ENCODE measurements at places on chromosomes 1 and 21.

- no peak for DNase-seq
These were observed 5.1 kb upstream of the SPATC1L start for GRCh38 chr21:46189213-46189958.

DNA sequence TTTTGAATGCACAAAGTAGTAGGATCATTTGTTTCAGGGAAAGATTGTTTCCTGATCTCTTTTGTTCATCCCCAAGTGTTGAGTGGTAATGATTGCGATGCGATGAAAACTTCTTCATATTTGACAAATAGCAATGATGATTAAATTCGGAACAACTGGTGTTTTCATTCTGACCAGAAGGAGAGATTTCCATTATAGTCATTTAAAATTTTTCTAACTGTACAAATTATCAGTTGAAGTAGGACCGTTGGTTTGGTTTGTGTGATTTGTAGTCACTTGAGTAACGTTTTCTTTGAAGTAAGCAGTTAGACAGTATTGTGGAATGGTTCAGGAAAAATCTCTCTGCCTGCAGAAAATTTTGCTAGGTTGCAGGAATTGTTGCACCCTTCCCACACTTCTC is 5.9 kb downstream of the NFYC start:
- DNase-seq = no peak

GRCh38 chr21:40827509-40827908 is 19.4 kb downstream of the DSCAM start:
- DNase-seq = no peak

- no peak for DNase-seq
These were observed 15.9 kb downstream of the ZBTB8B start for GRCh38 chr1:32480761-32481160.

DNA sequence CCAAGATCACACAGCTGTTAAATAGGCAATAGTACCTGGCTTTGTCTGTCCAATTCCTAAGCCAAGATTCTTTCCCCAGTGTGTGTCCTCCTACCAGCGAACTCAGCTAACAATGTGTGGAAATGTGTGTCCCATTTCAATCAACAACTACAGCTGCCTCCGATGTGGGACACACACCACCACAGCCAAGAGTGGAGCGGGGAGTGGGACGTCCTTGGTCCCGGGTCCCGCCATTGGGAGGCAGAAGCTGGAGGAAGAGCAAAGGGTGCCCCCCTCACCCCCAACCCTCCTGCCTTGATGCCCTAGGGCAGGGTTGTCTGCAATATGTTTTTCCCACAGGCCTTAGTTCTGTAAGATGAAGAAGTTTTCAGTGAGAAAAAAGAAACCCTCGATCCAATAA is 265.4 kb upstream of the RAB4A start:
- no peak for DNase-seq

DNA sequence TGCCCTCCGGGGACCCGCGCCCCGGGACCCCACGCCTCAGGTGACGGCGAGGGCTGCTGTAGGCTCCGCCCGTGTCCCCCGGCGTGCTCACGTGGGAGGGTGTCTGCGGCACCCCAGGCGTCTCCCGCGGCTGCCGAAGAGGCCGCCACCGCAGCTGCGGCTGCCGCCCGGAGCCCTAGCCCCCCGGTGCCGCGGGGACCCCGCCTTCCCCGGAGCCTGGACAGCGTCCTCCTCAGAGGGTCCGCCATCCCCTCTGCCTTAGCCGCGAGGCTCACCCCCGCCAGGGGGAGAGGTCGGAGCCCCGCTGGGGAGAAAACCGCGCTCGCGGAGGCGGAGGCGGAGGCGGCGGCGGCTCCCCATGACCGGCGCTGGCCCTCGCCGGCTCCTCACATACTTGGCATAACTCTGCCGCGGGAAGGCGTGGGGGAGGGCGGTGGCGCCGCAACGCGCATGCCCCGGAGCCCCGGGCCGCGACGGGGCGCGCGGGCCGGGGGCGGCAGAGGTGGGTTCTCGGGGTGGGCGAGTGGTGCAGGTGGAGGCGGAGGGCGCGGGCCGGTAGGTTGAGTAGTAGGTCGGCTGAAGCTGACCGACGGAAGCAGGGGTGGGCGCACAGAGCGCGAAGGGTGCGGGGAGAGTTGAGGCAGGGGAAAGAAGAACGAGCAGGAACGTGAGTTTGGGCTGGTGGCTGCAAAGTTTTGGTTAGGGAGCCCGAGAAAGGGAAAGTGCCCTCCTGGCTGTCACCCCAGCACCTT is 700 bp upstream of the SYDE2 start:
- no peak for DNase-seq

GRCh38 chr1:85245891-85246290 is 13.6 kb downstream of the C1orf52 start:
- no peak for DNase-seq

DNA sequence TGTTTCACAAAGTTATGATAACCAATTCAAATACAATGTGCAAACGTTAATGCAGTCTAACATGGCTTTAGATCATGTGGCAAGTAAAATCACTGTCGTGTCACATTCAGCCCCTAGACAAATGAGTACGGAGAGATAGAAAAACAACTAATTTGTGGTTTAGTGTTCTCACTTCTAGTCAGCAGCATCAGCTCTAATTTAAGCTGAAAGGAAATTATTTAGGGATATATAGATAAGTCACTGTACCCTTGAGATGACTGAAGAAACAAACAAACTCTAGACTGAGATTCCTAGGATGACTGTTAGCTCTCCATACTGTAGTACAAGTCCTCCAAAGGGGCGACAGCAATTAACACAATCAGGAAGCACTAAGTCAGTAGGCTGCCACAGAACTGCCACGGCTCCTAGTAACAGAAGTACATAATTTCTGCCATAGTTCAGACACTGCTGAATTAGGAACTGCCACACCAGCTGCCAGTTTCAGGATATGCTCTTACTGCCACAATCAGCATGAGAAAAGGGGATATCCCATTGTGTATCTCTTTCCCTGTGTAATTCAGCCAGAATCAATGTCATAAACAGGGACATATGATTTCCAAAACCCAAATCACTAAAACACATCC is 150.4 kb upstream of the NEGR1 start:
- DNase-seq = no peak

DNA sequence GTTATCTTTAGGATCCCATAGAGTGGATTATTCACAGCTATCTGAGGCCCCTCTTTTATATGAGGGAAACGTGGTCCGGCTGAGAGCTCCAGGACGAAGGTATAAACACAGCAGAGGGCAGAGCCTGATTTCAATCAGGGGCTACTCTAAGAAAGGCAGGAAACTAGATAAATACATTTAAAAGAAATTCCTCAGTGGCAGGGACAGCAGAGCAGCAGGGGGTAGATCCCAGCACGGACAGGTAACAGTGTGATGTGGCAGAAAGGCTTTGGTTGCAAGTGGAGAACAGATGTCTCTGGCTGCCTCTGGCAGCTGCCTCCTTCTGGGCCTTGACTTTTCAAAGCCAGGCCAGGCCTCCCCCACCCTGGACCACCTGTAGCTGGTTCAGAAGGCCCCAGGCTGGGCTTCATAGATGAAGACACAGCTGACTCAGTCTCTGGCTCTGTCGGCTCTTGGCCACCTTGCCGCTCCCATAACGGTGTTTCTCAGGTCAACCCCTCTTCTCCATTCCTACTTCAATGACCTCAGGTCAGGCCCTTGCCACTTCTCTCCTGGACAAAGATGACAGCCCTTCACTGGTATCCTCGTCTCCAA is 43.8 kb downstream of the FAM78B start:
- DNase-seq = no peak

GRCh38 chr21:45094412-45094811 is 20.0 kb downstream of the ADARB1 start:
- DNase-seq = no peak

- DNase-seq = no peak
These were observed 61.0 kb upstream of the CSF1 start for GRCh38 chr1:109849655-109850054.

- DNase-seq = no peak
These were observed 25.5 kb downstream of the RGL1 start for GRCh38 chr1:183830389-183830788.

GRCh38 chr21:17796037-17796403 is 23.1 kb downstream of the C21orf91 start:
- DNase-seq = no peak

GRCh38 chr1:214604523-214604922 is 1.5 kb downstream of the CENPF start:
- DNase-seq = no peak

- DNase-seq = no peak
These were observed 180.0 kb downstream of the TTLL7 start for GRCh38 chr1:83818916-83819315.

DNA sequence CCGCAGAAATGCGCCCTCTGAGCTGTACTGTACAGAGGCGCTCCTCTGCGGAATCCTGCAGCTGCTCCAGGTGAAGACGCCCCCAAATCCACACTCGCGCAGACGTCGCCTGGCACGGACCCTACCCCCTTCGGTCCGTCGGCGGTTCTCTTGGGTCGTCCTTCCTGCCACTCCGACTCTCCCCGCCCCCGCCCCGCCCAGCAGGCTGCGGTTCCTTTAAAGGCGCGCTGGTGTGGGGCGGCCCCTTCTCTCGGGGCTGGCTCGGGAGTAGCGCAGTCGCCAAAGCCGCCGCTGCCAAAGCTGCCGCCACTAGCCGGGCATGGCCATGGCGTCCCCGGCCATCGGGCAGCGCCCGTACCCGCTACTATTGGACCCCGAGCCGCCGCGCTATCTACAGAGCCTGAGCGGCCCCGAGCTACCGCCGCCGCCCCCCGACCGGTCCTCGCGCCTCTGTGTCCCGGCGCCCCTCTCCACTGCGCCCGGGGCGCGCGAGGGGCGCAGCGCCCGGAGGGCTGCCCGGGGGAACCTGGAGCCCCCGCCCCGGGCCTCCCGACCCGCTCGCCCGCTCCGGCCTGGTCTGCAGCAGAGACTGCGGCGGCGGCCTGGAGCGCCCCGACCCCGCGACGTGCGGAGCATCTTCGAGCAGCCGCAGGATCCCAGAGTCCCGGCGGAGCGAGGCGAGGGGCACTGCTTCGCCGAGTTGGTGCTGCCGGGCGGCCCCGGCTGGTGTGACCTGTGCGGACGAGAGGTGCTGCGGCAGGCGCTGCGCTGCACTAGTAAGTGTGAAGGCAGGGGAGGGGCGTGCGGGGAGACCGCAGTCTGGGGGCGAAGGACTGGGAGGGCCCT is at the start of gene RASSF5:
Gene RASSF5, plus strand, starts transcription at position 248 of the 846 bp plus-strand sequence. Its CDS starts 72 bp downstream, at position 320.
- no peak for DNase-seq

DNA sequence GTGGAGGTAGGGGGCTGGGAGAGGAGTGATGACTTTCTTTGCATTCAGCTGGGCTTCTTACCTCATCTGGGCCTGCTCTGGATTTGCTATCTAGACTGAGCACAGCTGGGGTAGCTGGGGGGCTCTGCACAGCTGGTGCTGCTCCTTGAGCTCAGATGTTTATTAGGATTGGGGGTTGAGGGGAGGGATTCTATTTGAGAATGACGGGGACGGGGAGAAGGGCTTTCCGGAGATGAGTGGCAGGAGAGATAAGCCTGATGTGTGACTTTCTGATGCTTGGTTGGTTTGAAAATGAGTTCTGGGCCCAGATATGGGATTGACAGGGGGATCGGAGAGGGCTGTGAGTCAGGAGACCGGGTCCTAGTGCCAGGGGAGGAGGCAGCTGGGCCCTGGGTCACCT is 146.1 kb upstream of the CSF3R start:
- no peak for DNase-seq

- no peak for DNase-seq
These were observed 101.8 kb upstream of the OLFM3 start for GRCh38 chr1:102098536-102098935.

- peak; percentile 30 for DNase-seq
These were observed 14.8 kb upstream of the PSMA5 start for GRCh38 chr1:109441069-109441468.

DNA sequence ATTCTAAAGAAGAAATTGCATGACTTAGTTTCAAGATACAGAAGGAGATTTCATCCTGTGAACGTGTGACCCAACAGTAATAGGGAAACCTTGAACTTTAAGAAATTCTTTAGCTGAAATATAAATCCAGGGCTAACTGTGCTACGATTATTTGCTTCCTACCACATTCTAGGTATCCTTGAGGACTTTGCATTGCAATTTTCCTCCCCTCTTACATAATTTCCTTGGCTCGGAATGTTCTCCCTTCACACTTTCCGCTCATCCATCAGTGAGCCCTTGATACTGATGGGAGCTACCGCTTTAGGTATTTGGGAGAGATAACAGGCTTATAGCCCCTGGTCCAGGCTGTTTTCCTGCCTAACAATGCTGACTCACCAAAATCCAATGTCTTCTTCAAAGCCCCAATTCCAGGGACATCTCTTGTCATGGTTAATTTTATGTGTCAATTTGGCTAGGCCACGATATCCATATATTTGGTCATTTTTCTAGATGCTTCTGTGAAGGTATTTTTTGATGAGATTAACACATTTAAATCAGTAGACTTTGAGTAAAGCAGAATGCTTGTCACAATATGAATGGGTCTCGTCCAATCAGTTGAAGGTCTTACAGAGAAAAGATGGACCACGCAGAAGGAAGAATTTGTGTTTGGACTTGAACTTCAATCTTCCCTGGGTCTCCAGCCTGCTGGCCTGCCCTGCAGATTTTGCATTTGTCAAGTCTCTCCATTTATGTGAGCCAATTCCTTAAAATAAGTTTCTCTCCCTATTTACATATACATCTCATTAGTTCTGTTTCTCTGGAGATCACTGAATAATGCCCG is 121.2 kb downstream of the PTPN14 start:
- DNase-seq = no peak

DNA sequence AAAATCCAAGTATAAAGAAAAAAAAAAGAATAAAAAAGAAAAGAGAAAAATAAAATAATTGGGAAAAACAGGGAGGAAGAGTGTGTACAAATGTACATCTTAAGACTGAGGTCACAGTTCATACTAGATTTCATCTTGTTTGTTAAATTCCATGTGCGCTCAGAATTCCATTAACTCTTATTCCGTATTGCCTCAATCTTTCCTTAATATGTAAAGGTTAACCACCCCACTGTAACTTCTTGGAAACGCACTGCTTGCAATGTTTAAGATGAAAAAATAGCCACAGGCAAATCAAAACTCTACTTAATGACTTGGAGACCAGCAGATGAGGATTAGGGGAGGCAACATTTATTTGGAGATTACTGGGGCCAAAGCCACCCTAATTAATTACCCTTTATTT is 23.9 kb upstream of the KCNE1 start:
- no peak for DNase-seq

DNA sequence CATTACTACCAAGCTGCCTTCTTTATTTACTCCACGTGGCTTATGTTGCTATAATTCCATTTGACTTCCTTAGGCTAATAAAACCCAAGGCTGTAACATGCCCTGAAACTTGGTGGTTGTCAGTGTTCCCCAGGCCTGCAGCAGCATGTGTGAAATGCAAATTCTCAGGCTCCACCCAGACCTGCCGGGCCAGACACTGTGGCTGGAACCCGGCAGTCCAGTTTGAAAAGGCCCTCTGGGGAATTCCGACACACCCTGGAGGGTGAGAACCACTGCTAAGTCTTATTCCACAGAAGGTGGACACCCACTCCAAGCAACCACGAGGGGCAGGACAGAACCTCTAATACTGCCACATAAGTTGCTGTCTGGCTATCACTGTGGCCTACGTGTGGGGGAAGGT is 41.4 kb downstream of the URB1 start:
- DNase-seq = no peak
